ENCODE measurements at places on chromosomes 5 and 9.

- no peak for DNase-seq
Measured at GRCh38 chr5:9483243-9483642, 62.6 kb downstream of the SEMA5A start.

- no peak for DNase-seq
Measured at GRCh38 chr9:5336688-5337087, 3.0 kb downstream of the RLN1 start.

- no peak for DNase-seq
Measured at GRCh38 chr5:94389515-94389899, 228.9 kb downstream of the KIAA0825 start.

GRCh38 chr5:89351222-89351621, 468.2 kb upstream of the MEF2C start:
- DNase-seq: no peak

DNA sequence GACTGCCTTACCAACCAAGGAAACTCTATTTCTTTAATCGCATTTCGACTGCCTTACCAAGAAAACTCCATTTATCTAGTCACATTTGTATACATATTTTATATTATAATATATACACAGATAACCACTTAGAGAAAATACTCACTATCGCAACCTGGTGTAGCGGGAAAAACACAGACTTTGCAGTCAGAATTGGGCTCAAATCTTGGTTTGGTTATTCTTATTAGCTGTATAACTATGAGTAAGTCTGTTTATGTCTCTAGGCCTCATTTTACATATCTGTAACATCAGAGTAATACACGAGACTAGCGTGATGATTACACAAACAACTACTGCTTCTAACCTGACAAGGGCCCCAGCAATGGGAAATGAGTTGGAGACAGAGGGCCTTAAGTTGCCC, 127.5 kb upstream of the POU5F2 start:
- no peak for DNase-seq

GRCh38 chr9:21611891-21612290, 129.8 kb upstream of the IFNE start:
- peak; percentile 12 for DNase-seq

DNA sequence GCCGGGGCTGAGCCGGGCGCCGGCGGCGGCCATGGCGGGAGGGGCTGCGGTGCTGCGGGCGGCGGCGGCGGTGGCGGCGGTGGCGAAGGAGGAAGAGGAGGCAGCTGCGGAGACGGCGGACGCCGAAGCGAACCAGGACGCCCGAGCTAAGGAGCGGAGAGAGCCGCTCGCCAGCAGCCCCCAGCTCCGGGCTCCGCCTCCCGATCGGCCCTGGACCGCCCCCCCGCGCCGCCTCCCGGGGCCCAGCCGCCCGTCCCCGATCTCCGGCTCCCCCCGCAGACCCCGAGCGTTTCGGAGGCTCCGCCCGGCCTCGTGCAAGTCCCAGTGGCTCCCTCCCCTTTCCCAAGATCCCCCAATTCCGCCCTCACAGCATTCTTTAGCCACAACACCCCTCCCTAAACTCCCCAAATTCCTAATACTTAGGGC, at the start of gene ASTN2:
Gene ASTN2 (minus strand): TSS at position 152 of the 426 bp plus-strand sequence. CDS start 119 bp downstream, at position 33.
- DNase-seq: no peak

DNA sequence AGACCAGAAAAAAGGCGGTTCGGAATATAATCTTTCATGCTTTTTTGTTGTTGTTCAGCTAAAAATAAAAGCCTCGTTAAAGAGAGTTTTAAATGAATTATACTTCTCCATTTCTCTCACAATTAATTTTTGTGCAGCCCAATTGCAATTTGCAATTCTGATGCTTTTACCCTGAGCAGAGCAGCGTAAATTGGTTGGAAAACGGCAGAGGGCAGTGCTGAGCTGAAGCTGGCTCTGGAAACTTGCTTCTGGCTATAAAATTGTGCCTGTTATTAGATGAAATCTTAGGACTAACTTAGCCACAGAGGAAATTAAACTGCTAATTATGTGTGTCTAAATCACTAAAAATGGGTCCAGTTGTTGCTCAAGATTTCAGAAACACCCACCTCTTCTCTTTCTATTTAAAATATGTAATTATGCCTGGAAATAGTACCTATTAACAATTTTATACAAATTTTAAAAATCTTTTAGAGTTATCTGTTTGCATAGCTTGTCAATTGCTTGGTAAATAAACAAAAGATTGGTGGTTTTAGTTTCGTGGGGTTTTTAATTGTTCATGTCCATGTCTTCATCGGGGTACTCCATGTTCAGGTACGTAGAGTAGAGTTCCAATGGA, 441.8 kb upstream of the TLE4 start:
- DNase-seq: no peak

GRCh38 chr9:105127863-105128220, 116.6 kb upstream of the SLC44A1 start:
- no peak for DNase-seq

Measured in stimulated activated CD8-positive, alpha-beta memory T cell treated with anti-CD3 and anti-CD28 coated beads, Interleukin-15, amount 100 ng/mL, for 48 hours (primary cell).